ENCODE measurements at places on chromosomes 5 and 9.

DNA sequence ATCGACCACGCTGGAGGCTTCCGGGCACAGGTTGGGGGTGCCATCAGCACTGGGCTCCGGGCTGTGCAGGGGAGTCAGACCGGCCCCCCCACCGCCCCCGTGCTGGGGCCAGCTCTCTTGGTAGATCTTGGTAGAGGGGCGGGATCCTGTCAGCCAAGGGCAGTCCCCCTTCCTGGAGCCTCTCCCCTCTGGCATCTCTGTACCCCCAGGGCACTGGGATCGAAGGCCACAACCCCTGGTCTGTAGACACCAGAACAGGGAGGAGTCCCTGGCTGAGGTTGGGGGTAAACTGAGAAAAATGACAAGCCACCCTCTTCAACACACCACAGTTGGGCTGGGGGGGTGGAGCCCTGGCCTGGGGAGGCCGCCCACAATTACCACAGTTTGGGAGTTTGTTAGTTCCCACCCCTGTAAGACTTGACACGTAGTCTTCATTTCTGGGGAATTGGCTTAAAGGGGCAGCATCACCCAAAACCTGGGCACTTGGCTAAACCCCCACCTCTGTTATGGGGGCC, 882 bp downstream of the CERCAM start:
- DNase-seq, result peak; percentile 65

DNA sequence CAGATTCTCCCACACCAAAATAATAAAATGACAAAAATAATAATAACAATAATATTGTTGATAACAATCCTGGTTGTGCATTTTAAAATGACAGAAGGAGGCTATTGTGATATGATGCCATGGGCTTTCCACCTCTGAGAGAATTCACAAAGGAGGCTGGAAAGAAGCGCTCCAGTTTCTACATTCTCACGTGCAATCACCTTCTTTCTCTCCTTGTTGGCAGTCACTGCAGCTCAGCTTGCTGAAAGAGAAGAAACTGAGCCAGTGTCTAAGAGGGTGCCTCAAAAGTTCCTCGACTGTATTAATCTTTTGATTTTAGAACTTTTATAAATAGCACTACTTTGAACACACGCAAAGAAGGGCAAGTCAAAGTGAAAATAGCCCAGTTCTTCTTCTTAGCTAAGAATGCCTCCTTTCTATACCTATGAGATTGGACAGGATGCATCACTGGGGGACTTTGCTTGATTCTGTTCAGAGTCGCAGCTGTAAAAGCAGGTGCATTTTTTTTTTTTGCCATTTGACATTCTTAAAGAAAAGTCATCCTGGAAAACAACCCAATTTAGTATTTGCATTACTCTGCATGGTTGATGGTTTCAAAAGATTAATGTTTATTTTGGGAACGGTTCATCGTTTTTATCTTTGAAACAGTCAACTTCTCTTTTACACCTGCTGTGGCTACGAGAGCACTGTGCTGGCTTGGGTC, 12.4 kb upstream of the SUB1 start:
- no peak for DNase-seq

DNA sequence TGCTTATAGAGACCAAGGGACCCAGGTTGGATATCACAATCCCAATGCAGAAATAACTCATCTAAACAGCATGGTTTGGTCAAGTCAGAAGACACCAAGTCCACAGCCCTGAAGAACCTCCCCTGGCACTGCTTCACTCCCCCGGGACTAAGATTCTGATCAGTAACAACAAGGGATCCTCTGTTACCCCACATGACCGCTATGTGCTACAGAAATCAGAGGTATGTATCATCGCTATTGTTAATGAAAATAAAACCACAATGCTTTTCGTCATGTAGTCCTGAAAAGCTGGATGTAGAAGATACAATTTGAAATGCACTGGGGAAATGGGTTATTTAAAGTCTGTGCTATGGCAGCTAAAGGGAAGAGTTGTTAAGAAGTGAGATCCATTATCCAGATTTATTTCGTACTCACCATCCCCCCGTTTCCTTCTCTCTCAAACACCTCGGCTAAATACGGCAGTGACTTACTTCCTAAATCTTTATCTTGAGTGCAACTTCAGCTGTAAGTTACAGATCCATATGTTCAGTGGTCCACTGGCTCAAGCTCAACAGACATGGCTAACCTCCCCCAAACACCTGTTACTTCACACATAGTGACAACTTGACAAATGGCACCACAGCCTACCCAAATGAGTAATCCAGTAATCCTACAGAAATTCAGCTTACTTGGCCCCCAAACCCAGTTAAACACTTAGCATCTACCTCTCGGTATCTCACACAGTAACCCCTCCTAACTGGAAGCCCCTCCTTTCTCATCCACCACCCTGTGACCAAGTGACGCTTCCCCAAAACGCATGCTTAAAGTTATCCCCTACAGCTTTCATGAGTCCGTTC, 129.2 kb downstream of the MYO10 start:
- no peak for DNase-seq

- DNase-seq, result no peak
Measured at GRCh38 chr9:27475057-27475595, 49.0 kb upstream of the IFNK start.

GRCh38 chr9:116476935-116477381, 210.1 kb upstream of the TRIM32 start:
- DNase-seq, result no peak

DNA sequence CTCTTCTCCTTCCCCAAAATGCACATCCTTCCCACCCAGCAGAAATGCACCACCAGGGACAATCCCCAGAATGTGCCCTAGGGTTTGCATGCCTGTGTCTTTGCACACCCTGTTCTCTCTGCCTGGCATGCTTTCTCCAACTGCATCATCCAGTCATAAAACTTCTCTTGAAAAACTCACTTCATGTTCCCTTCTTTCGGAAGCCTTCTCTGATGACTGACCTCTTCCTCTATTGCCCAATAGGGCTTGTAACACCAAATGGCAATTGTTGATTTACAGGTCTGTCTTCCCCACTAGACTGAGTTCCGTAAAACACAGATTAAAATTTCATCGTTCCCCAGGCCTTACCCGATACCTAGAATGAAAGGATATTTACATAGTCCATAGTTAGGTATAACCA, 83.1 kb upstream of the SPOCK1 start:
- DNase-seq, result no peak

DNA sequence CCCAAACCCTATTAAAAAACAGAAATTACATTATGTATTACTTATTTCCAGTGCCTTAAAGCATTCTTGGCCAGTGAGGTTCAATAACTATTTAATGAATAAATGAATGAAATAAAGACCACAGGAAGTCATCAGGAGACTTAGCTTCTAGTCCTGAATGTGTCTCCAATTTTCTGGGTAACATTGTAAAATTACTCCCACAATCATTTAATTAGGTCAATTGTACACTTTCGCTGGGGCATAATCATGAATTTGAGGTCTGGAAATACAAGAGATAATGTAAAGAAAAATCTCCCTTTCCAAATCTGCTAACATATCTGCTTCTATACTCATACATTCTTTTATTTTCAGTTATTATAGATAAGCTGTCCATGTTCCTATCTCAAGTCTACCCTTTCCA, 199.2 kb downstream of the TLR4 start:
- DNase-seq, result no peak

GRCh38 chr5:96547486-96547885, 114.4 kb upstream of the PCSK1 start:
- no peak for DNase-seq

GRCh38 chr5:77066823-77067442, 20.2 kb downstream of the ZBED3 start:
- DNase-seq, result no peak

DNA sequence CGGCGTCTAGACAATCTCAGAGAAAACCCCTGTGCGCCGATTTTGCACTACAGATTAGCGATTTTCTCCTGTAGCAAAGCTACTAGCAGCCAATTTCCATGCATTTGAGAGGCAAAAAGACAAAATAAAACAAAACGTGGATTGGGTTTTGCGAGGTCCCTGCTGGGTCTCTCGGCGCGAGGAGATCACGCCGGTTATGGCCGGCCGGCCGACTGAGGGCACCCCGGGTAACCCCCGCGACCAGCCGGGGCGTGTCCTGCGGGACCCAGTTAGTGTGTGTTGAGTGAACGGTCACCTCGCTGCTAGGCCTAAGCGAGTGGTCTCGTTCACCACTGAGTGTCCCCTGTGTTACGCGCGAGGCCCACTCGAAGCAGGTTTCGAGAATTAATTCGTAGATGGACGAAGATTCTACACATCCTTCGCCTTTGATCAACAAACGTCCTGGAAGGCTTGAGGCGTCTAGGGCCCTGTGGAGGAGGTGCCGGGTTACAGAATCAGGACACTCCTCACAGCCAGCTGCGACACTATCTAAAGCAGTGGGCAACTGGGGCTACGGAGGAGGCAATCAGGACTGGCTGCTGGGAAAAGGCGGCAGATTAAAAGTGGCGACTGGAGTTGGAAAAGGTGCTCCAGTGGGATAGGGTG, 764 bp upstream of the VDAC1 start:
- no peak for DNase-seq

GRCh38 chr5:143701493-143701892, 110.5 kb upstream of the HMHB1 start:
- DNase-seq, result no peak

GRCh38 chr9:133488686-133489252, 9.9 kb upstream of the SLC2A6 start:
- no peak for DNase-seq

DNA sequence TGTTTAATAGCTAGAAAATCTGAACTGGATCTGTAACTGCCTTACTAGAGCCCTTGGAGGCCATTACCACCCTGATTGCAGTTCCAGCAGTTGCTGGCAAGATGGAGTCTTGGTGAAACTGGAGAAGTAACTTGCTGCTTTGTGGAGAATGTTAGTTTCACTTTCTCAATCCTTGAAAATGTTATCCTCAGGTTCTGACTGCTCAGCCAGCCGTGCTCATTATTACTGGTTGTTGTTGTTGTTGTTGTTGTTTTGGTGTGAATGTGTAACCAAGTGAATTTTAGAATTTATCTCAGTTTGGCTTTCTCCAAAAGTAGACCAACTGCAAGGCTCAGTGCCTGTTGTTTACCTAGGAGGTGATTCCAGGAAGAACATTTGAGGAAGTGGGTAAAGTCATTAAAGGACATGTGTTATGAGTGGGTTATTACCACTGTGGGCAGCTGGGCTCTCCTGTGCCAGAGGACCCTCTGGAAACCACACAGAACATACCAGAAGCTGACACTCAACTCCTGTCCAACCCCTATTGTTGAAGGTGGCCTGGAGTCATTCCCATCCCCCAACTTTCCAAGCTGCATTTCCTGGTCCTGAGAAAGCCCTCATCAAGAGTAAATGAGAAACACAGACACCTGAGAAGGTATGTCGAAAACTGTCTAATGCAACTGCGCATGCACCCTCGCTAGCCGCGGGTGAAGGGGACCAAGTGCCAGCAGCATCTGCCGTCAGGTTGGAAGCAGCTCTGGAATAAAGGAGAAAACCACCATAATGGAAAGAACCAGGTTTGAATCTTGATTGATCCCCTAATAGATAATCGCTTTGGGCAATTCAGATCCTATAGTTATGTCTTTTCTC, 111.6 kb downstream of the CMYA5 start:
- DNase-seq, result peak; percentile 73

DNA sequence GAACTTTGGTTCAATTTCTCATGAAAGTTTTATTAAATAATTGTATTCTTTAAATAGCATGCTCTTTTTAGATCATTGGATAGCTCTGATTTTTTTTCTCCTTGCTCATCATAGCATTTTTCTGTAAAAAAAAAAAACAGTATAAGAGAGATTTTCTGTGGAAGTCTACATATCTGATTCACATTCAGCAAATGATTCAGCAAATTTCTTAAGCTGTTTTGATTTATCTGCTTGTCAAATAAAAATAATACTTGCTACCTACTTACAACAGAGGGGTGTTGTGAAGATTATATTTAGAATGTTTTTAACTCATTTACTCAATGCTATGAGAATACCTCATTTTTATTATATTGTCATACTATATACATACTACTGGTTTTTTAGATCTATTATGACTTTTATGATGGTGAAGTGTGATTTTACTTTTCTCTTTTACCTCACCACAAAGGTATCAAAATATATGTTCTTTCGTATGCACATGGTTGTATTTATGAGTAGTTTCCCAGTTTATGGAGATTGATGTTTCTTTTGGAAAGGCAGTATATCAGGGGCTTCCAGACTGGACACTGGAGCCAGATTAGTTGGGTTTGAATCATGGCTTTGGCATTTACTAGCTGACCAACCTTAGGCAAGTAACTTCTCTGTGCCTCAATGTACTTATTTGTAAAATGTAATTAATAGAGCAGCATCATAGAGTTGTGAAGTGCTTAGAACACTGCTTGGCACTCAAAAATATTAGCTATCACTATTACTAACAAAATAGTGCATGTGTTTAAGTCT, 25.5 kb downstream of the TNPO1 start:
- no peak for DNase-seq

DNA sequence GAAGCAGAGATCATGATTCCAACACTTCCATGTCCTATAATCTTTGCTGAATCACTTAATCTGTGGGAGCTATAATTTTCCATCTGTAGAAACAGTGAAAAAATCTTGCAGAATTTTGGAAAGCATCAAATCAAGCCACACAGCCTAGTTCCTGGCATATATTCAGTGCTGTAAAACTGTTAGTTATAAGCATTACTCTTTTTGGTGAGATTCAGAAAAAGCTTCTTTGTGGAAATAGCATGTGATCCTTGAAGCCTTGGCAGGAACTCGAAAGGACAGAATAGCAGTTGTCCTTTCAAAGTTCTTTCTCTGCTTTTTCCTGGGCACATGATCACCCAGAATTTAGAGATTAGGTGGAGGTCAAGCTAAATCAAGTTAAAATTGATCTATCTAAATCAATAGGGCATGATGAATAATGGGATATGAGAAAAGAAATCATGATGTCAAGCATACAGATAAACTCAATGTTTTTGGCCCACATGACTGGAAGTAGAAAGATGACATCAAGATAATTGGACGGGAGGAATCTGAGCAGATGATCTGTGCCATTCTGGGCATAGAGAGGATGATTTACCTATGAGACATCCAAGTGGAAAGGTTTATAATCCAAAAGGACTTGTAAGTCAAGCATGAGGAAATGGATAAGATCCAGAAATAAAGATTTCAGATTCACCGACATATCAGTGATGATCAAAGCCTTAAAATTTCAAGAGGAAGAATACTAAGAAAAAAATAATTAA, 73.1 kb downstream of the TMEM232 start:
- DNase-seq, result no peak

Data from activated CD4-positive, alpha-beta T cell treated with anti-CD3 and anti-CD28 coated beads, Interleukin-2, amount 10 ng/mL, durations not matched to agents 24 days and 14 days (primary cell).